Activated B cell treated with CpG ODN at 0.5 μM for 24 hours (primary cell): ENCODE measurements at places on chromosomes 7 and 10.

GRCh38 chr10:93482145-93482834, at the start of gene MYOF:
TSS of gene MYOF (minus strand) at chr10:93482334. CDS start at chr10:93482194, 140 bp downstream.
- no peak for DNase-seq

DNA sequence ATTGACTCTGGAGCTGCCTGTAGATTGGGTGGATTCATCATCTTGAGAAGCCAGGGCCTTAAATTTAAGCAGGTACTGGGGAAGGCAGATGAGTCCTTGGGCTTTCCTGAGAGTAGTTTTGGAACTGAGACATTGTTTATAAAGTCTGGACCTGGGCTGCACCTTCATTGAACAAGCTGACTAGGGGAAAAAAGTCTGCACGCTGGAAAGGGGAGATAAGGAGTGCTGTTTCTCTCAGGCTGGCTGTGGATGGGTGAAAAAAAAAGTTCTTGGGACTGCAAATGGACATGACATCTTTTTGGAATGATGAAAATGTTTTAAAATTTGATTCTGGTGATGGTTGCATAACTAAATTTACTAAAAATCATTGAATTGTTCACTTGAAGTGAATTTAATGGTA, 12.0 kb downstream of the SEC24C start:
- DNase-seq = no peak

DNA sequence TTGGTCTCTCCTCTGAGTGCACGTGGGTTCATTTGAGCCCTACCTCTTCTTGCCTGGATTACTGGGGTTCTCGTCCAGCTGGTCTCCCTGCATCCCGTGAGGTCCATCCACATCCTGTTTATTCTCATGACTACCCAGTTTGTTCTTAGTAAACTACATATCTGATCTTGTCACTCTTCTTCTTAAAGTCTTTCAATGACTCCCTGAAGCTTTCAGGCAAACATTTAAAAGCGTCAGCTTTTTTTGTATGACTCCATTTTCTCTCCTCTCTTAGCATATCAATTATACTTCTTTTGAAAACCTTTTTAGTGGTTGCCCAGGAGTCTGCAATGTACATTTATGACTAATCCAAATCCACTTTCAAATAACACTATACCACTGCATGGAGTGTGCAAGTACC, 7.5 kb downstream of the SFXN2 start:
- DNase-seq = no peak

DNA sequence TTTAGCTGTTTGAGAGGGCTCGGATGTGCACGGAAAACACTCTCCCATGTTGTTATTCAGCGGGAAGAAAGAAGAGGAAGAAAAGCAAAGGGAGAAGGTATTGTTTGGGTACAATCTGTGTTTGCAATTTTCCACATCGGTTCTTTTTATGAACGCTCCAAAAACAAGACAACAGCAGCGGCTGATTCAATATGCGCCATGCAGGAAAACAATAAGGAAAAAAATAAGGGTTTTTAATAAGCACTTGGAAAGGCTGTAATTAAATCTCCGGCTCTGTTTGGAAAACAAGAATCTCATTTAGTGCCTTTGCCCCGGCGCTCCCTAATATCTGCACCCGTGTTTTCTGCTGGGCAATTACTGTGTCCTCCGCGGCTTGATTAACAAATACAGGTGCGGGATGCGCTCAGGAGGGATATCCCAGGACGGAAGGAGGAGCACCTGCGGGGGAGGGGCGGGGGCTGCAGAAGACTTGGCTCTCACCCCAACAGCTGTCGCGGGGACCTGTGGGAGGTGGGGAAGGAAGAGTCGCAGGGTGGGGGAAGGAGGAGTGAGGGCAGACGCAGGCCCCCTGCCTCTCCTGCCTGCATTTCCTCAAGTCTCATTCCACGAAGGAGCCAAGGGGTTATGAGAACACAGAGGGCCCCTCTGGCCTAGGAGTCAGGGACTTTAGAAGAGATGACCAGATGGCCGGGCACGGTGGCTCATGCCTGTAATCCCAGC, 181.5 kb upstream of the PODXL start:
- DNase-seq = no peak

- DNase-seq = no peak
These were observed 187.1 kb downstream of the NPSR1 start for GRCh38 chr7:34844936-34845665.

DNA sequence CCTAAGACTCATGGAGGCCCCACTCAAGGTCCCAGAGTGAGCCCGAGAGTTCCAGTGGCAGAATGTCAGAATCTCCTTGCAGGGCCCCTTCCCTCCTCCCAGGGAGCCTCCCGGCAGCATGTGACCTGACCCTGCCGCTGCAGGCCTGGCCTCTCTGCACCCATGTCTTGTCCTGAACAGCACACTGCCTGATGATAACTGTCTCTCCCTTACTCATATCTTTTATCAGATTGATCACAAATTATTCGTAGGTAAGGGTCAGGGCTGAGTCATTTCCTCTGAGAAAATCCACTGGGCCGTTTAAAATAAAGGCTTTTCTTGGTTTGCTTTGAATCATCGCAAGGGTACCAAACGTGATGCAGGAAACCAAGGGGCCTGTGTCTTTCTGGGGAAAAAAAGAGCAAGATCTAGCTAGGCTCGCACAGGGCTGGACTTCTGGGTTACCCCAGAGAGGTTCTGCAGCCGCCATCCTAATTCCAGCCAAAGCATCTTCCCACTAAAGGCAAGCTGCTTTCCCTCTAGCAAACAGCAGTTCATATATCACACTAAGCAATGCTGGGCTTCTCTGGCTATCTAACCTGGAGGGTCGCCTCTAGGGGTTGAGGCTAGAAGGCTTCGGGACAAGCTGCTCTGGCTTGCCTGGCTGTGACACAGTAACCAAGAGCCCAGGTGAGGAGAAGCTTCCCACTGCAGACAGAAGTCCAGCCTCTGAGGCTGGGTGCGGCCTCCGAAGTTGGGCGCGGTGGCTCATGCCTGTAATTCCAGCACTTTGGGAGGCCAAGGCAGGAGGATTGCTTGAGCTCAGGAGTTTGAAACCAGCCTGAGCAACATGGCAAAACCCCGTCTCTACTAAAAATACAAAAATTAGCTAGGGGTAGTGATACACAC, 104.9 kb downstream of the SPDYE5 start:
- no peak for DNase-seq

- DNase-seq = no peak
These were observed 95.5 kb downstream of the UBE3C start for GRCh38 chr7:157234271-157234670.

- no peak for DNase-seq
These were observed 164.0 kb downstream of the SDK1 start for GRCh38 chr7:3464900-3465622.

- DNase-seq = no peak
These were observed 8.7 kb downstream of the SPRN start for GRCh38 chr10:133415752-133416151.

GRCh38 chr7:18538554-18539250, 43.2 kb downstream of the HDAC9 start:
- no peak for DNase-seq

DNA sequence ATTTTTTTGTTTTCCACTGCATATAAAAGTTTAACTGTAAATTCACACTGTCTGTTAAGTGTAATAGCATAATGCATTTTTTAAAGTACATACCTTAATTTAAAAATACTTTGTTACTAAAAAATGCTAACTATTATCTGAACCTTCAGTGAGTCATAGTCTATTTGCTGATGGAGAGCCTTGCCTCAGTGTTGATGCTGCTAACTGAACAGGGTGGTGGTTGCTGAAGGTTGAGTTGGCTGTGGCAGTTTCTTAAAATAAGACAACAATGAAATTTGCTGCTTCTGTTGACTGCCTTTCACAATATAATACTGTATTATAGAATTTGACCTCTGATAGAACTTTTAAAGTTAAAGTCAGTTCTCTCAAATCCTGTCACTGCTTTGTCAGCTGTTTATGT, 72.3 kb upstream of the GATAD1 start:
- DNase-seq = no peak

DNA sequence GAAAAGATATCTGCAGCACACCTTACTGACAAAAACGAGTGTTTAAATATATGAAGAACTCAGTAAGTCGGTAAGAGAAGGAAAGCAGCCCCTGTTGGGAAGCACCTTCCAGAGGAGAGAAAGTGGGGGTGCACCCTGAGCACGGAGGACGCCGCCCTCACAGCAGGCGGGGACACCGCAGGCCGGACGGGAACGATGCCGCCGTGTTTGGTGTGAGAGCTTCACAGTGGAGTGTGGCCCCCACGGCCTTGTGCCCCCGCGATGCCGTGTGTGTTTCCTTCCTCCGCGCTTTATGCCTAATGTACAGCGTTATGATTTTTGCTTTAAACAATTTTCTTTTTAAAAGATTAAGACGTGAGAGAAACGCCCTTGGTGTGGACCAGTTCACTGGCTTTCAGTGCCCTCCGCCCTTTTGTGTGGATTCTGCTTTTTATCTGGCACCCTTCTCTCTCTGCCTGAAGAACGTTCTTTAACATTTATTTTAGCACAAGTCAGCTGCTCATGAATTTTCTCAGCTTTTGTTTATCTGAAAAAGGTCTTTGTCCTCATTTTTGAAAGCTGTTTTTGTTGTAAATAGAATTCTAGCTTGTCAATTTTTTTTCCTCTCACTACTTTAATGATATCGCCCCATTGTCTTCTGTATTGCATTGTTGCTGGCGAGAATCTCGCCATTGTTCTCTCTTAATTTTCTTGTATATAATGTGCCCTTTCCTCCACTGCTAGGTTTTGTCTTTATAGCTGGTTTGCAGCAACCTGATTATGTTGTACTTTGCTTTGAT, 110.7 kb downstream of the INPP5A start:
- no peak for DNase-seq
